Fibroblast of pulmonary artery (primary cell): ENCODE measurements at places on chromosomes 2 and 18.

- DNase-seq = no peak
Observed at GRCh38 chr2:101980368-101980767, 11.4 kb upstream of the IL1R2 start.

DNA sequence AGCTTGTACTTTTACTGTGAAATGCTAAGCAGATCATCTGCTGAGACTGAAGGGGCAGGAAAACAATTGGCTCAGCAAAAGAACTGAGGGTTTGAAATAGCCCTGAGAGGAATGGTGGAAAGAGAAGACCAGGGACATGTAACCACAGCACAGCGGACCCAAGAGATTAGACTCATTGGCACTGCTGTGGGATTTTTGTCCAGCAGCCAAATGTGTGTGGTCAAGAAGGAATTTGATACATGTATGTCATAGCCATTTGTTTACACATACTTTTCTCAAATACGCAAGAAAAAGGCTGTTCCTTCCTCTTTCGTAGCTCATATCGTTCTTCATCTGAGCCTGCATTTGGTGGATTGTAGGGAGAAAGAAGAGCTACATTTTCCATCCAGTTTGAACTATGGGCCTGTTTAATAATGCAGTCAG lies 73.8 kb downstream of the TRABD2A start:
- DNase-seq = peak; percentile 96

- DNase-seq = no peak
Observed at GRCh38 chr2:84417453-84418145, 41.5 kb downstream of the SUCLG1 start.

GRCh38 chr18:27073404-27073830 lies 111.7 kb downstream of the CHST9 start:
- no peak for DNase-seq

DNA sequence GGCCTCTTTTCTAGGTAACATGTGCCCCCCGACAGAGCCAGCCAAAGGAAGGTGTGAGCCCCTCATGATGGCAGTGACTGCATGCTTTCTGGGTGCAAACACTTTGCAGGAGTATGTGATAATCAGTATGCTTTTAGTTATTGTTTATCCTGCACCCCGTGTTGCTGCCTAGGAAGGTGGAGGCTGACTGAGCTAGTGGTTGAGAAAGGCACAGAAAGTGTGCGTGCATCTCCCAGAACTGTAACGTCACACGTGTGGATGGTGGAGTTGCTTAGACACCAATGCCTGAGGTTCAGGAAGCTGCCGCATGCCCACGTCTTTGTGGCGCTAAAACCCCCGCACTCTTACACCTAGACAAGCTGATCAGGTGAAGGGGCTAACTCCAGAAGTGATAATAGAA lies 580 bp downstream of the MC2R start:
- DNase-seq = no peak
